ENCODE measurements at places on chromosomes 16 and 17.
A peak's percentile ranks its signal among the peaks of the same experiment; 100 is the strongest.

DNA sequence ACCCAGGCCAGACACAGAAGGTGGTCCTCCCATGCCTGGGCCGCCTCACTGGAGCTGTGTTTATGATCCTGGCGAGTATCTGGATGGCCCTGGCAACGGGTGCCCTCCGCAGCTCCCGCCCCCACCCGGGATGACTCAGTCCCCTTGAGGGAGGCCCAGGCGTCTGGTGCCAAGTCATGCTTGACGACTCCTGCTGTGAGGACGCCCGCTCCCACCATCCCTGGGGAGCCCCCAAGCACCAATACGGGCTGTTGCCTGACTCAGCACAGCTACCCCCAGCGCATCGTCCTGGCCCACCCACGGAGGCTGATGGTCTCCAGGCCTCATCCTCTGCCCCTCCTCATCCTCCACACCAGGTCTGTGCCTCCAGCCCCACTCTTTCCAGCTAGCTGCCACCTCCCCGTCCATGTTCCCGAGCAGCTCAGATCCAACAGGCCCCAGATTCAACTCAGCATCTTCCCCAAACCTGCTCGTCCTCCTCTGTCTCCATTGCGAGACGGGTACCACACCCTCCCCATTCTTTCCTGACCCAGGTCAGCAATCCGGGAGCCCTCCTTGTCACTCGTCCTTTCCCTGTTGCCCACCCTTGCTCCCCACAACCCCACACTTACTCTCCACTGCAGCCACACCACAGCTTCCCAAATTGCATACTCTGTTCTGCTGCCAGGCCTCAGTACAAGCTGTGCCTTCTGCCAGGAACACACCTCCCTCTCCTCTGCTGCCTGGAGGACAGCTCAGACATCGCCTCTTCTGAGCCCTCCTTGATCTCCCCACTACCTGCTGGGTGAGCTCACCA, 2.6 kb downstream of the CAMKK1 start:
- DNase-seq, result no peak

DNA sequence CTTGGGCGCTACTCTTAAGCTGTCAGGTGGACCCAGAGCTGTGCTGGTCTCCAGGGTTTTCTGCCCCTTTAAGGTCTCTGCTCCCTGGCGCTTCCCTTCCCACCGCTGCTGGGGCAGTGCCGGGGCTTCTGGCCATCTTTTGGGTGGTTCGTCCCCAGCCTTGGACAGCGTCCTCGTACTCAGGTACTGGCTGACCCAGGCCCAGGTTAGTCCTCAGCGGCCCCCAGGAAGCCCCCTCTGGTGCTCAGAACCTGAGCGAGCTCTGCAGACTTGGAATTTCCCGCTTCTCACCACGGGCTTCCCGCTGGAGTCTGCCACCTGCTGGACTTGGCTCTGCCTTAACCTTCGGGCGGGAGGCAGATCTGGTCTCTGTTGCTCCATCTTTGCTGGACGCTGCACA, 94.1 kb upstream of the ZNF750 start:
- DNase-seq, result no peak

DNA sequence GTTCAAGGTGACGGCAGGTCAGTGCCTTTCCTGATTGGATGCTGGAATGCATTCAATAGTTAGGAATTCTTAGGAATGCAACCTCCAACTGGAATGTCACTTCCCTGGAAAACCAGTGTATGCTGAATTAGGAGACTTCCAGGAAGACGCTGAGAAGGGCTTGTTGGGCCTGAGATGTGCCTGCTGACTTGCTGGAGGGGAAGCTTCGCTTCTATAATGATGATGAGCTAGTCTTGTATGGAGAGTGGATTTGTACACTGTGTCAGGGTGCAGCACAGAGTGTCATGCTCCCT, 45.6 kb downstream of the SMPD3 start:
- DNase-seq, result no peak

- DNase-seq, result peak; percentile 62
These were observed 22.9 kb downstream of the CDIP1 start for GRCh38 chr16:4515611-4516233.

GRCh38 chr17:46832945-46833839, 14.7 kb upstream of the WNT3 start:
- no peak for DNase-seq

GRCh38 chr17:41395611-41396010, 1.8 kb downstream of the KRT31 start:
- no peak for DNase-seq

- DNase-seq, result peak; percentile 1
These were observed 23.5 kb downstream of the TBX4 start for GRCh38 chr17:61475726-61476125.
